Upper lobe of left lung (tissue), 6 donors: ENCODE measurements at places on chromosomes 12 and 14. TPM values are rescaled to one million over a fixed set of nuclear protein-coding genes. Genes with fewer than 3 reads are reported as not detected.
A peak's percentile ranks its signal among the peaks of the same experiment; 100 is the strongest.

DNA sequence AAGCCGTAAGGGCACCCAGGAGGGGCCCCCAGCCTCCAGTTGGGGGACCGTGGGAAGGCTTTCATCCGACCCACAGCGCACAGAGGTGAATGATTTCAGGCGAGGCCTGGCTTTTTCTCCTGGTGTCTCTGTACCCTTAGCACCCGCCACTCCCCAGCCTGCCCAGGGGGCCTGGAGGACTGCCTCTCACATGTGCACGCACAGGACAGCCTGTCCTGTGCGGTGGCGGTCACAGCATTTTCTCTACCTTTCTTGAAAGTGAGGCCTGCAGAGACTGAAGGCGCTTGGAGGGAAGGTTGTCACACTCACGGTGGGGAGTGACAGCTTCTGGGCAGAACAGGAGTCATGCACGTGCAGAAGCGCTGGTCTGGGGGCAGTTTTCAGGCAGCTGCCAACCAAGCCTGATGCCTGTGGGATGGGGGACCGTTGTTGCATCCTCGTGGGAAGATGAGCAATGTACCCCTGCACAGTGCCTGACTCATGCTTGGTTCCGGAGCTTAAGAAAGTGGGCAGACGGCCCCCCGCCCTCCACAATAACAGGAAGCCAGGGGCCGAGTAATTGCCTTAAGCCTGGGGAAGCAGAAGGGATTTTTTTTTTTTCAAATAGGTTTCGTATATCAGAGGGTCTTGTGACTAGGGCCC, 148.1 kb downstream of the TSPAN9 start:
- no peak for DNase-seq
- H3K27me3 ChIP-seq, result no peaks in the 10 kb centered on the region
- H3K4me3 ChIP-seq, result no peak overlapping the region
- peaks cover 11% of the 10 kb centered on the region for H3K4me1 ChIP-seq
- no peaks in the 10 kb centered on the region for H3K36me3 ChIP-seq

DNA sequence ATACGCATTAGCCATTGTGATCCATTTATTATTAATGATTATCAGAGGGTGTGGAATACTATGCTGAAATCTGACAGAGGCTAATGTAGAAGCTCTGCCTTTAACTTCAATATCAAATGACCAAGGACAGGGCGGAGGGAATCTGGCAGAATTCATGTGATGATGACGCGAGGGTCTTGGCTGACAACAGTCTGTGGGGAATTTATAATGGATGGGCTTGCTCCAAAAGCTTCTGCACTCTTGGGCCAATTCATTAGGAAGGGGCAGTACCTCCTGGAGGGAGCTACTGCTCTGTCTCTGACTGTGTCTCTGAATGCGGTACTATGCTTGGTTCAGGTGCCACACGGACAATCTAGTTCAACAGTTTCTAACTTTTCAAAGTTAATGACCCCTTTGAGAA, 46.2 kb downstream of the GALNT8 start:
- DNase-seq, result no peak
- no peak overlapping the region for H3K4me3 ChIP-seq
- no peaks in the 10 kb centered on the region for H3K27me3 ChIP-seq
- H3K4me1 ChIP-seq, result no peaks in the 10 kb centered on the region

DNA sequence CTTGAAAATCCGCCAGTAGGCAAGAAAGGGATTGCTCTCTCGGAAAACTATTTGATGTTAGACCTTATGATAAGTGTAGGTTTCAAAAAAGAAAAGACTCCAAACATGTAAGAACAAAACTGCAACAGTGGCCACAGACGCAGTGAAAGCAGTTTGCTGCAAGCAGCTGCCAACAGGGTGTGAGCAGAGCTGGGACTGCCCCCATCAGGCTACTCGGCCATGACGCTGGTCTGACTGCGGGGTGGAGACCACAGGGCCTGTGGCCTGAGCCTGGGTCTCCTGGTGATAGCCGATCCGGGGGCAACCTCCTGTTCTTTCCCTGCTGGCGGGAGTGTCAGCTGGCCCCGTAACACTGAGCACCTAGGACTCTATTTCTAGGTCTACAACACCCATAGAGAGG, 63.2 kb downstream of the AMN start:
- no peak for DNase-seq
- H3K27ac ChIP-seq, result no peak overlapping the region
- no peaks in the 10 kb centered on the region for H3K27me3 ChIP-seq
- peaks cover 52% of the 10 kb centered on the region for H3K36me3 ChIP-seq
- no peaks in the 10 kb centered on the region for H3K4me1 ChIP-seq

DNA sequence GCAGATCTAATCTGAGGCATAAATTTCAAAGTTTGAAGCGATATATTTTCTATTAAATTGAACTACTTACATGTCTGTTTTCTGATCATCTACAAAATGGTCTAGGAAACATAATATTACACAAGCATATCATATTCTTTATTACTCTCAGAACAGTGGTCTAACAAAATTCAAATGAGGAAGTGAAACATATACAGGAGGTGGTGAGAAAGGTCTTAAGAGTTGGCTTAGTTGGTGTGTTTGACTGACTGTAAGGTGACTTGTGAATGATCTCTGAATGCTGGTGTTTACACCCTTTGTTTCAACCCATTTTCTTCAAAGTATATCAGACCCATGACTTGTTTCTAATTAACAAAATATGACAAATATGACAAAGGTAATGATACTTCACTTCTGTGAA, 1156.8 kb downstream of the SLC16A7 start:
- no peak for DNase-seq
- H3K4me1 ChIP-seq, result no peaks in the 10 kb centered on the region
- no peaks in the 10 kb centered on the region for H3K27me3 ChIP-seq
- H3K27ac ChIP-seq, result no peak overlapping the region
- no peak overlapping the region for H3K4me3 ChIP-seq
- no peaks in the 10 kb centered on the region for H3K36me3 ChIP-seq

MUCL1 gene
- not detected for total RNA-seq

- H3K4me3 ChIP-seq, result no peak overlapping the region
- H3K27ac ChIP-seq, result no peak overlapping the region
- H3K4me1 ChIP-seq, result peaks cover 17% of the 10 kb centered on the region
- peak; percentile 15 for DNase-seq
These were observed 190.0 kb upstream of the C14orf180 start for GRCh38 chr14:104389326-104390220.

DNA sequence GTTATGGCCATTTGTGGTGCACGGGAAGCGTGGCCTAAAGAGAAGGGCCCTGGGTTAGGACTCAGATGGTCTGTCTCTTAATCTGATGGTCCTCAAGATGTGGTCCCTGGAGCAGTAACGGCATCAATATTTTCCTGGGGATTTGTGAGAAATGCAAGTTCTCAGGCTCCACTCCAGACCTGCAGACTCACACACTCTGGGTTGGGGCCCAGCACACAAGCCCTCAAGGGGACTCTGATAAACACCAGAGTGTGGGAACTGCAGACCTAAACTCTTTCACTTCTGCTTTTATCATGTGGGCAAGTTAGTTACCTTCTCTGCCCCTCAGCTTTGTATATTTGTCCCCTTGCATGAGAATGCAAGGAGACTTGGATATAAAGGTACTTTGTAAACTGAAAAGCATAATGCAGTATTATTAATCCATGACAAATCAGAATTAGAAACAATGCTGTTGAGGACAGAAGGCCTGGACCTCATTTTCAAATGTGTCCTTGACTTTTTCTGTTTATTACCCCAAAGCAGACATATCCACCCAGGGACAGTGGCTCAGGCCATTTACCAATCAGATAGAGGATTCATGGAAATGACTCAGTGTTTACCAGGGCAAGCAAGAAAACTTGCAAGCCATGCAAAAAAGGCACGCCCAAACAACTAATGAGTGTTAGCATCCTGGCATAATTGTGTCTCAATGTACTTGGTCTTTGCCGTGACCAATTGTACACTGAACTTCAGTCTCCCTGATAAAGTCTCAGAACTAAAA, 157.0 kb downstream of the ASCL1 start:
- no peak for DNase-seq
- no peak overlapping the region for H3K27ac ChIP-seq
- no peak overlapping the region for H3K4me3 ChIP-seq
- no peaks in the 10 kb centered on the region for H3K36me3 ChIP-seq

GRCh38 chr12:11885261-11886038, 185.3 kb upstream of the BCL2L14 start:
- peak overlapping the region; percentile 70 for H3K27ac ChIP-seq
- H3K36me3 ChIP-seq, result peaks cover 13% of the 10 kb centered on the region
- DNase-seq, result no peak
- no peaks in the 10 kb centered on the region for H3K27me3 ChIP-seq
- H3K4me1 ChIP-seq, result peaks cover 21% of the 10 kb centered on the region

- H3K27me3 ChIP-seq, result no peaks in the 10 kb centered on the region
- peak overlapping the region; percentile 28 for H3K4me3 ChIP-seq
- peak overlapping the region; percentile 91 for H3K27ac ChIP-seq
- no peaks in the 10 kb centered on the region for H3K36me3 ChIP-seq
These were observed 105.2 kb upstream of the ATF7IP start for GRCh38 chr12:14260011-14260993.

DNA sequence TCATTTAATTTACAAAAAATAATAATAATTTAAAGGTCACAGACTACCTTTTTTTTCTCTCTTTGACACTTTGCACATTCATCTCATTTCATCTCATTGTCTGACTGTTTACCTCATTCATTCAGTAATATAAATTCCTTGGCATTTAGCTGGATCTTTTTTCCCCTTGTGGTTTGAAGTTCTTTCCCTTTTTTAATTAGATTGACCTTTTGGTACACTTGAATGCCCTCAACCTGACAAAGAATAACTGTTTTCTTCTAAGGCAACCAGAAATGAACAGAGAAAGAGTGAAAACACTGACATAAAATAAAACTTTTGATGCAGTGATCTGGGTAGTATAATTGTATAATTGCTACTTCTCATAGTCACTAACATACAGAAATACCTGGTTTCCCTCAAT, 774.9 kb upstream of the NOVA1 start:
- H3K4me1 ChIP-seq, result no peaks in the 10 kb centered on the region
- no peak overlapping the region for H3K27ac ChIP-seq
- no peak overlapping the region for H3K4me3 ChIP-seq
- DNase-seq, result no peak

DNA sequence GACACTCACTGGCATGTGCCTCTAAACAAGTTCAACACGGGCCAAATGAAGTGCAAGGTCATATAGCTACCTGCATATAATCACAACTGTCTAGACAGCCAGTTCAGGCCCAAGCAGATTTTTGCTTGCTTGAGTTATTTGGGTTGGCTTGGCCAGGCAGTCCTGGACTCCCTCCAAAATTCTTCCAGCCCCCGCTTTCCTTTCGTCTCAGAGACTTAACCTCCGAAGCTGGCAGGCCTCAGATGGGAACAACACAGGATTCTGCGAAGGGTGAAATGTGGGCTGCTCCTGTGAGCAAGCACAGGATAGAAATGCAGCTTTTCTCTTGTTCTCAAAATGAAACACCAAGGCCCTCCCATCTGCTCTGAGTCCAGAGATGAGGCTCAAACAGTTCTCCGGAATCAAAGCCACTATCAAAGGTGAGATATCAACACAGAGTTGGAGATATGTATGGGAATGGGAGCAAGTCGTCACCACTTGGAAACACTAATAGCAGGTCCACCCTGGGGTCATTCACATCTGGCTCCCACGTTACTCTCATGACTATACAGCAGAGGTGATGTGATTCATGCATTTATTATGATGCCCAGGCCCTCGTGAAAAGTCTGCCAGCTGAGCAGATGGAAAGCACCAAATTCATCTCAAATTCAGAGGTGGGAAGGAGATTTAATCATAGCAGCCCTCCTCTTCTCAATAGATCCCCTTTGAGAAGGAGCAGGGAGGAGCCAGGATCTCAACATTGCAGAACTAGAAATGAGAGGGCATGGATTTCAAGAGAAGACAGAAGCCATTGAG, 389.8 kb downstream of the NUAK1 start:
- no peaks in the 10 kb centered on the region for H3K36me3 ChIP-seq
- no peak for DNase-seq
- no peaks in the 10 kb centered on the region for H3K4me1 ChIP-seq
- H3K27me3 ChIP-seq, result no peaks in the 10 kb centered on the region
- no peak overlapping the region for H3K4me3 ChIP-seq

KRT83 gene
- not detected for total RNA-seq

- no peaks in the 10 kb centered on the region for H3K36me3 ChIP-seq
- peaks cover 37% of the 10 kb centered on the region for H3K4me1 ChIP-seq
- peak overlapping the region; percentile 48 for H3K4me3 ChIP-seq
- no peaks in the 10 kb centered on the region for H3K27me3 ChIP-seq
- H3K27ac ChIP-seq, result no peak overlapping the region
These were observed 227.7 kb upstream of the CRY1 start for GRCh38 chr12:107320929-107321631.

- no peaks in the 10 kb centered on the region for H3K4me1 ChIP-seq
- H3K4me3 ChIP-seq, result no peak overlapping the region
- H3K36me3 ChIP-seq, result no peaks in the 10 kb centered on the region
- DNase-seq, result no peak
These were observed 13.3 kb downstream of the MEG3 start for GRCh38 chr14:100839315-100839585.

DNA sequence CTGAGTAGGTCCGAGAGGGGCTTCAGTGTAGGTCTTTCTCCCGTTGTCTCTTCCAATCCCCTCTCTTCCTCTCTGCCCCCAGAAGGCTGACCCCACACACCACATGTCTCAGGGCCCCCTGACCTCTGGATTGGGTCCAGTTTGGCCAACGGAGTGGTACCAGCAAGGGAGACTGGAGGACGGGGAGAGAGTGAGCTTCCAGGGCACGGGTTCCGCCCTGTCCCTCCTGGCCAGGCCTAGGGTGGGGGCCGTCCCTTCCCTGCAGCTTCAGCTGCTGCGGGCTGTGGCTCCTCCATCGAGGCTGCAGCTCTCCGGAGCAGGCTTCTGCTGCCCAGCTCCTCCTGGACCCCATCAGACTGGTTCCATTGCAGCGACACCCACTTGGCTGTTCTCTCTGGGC, 17.4 kb downstream of the FZD10 start:
- H3K36me3 ChIP-seq, result no peaks in the 10 kb centered on the region
- no peak for DNase-seq
- no peak overlapping the region for H3K4me3 ChIP-seq
- H3K4me1 ChIP-seq, result no peaks in the 10 kb centered on the region
- H3K27ac ChIP-seq, result no peak overlapping the region
